T-cell (primary cell): ENCODE measurements at places on chromosomes 7 and 10.
A peak's percentile ranks its signal among the peaks of the same experiment; 100 is the strongest.

- no peak for DNase-seq
Observed at GRCh38 chr7:135486261-135486920, 23.5 kb downstream of the CNOT4 start.

DNA sequence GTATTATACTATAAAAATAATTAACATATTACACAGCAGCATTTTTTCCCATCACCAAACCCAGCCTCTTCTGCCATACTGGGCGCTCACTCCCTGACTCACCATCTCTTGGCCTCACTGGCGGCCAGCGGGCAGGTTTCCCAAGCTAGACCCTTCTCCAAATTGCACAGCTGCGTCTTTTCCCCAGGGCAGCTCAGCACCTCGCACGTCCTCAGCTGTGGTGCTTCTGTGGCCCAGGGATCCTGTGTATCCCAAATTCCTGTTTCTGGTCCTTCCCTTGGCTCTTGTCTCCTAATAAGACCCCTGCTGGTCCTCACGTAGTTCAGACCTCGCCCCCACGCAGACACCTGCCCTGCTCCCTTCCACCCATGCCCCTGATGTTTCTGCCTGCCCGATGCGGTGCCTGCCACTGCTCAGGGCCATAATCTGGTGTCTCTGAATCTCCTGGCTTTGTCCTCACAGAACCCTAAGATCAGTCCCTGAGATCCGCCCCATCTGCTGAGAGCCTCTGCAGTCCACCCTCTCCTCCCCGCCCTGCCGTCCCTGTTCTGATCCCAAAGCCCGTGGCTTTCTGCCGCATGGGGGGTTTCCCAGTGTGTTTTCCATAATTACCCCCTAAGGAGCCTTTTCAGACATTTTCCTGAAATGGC, 290.1 kb downstream of the TCERG1L start:
- DNase-seq = no peak

GRCh38 chr10:76970711-76971519, 666.7 kb downstream of the KCNMA1 start:
- DNase-seq = no peak

DNA sequence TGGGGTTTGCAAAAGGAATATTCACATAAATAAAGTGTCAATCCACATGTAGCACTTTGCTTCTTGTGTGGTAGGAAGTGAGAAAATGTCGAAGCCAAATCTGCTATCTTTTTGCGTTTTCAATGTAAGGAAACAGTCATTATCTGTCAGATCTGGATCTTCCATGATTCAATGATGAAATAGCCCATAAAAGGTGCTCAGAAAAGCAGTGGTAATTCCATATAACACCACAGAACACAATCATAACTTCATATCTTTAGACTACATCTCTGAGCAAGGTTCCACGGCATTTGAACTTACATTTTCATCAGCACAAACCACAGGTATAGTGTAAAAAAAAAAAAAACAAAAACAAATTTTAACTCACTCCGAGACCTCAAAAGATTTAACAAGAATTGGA, 39.9 kb upstream of the EGR2 start:
- no peak for DNase-seq

DNA sequence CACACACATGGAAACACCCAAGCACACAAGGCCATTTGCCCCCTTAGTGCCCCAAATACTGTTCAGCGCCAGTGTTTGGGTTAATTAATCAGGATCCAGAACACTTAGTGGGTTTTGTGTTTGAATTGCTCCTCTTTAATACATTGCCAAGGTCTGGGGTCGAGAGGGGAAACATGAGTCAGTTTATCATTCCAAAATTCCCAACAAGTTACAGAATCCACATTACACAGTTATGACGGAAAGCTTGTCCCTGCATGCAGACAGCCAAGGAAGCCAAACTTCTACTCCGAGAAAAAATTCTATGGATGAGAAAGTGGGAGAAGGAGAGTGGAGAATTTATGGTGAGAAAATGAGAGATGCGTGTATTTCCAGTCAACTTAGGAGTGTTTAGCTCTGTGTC, 189.0 kb downstream of the NPSR1 start:
- no peak for DNase-seq

DNA sequence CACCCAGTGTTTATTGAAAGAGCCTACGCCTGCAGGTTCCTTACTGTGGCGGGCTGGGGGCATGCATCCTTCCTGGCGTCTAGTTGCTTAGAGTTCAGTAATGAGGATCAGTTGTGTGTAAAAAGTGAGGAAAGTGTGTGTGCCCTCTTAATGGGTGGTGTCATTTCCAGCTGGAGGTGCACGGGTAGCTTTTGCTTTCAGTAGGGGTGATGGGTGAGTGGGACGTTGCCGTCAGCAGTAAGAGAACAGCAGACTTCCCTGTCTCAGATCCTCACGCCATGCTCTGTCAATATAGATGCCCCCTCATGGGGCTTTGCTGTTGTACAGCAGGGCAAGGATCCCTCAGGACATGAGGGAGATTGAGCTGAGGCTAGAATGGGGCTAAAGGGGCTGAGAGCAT, 352.6 kb upstream of the GALNT17 start:
- no peak for DNase-seq

DNA sequence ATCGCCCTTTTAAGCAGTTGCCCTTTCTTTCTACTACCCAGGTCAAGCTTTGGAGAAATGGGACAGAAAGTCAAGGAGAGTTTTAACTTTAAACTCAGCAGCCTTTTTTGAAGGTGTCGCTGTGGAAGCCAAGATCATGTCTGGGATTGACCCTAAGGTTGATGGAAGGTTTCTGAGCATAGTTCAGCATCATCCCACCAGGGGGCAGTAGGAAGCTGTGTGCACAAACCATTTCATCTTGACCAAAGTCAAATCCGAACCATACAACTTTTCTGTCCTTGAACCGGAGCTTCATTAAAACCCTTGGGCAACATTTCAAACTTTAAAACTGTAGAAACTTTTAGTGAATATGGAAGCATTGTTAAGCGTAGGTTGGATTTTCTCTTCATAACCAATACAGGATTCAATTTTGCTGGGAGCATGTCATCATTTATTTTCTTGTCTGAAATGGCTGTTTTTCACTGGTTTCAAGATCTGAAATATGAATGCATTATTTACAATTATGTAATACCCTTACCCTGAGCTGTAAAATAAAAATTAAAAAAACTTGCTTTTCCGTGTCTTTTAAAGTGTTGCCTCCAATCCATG, 214.4 kb upstream of the KIAA1217 start:
- no peak for DNase-seq

DNA sequence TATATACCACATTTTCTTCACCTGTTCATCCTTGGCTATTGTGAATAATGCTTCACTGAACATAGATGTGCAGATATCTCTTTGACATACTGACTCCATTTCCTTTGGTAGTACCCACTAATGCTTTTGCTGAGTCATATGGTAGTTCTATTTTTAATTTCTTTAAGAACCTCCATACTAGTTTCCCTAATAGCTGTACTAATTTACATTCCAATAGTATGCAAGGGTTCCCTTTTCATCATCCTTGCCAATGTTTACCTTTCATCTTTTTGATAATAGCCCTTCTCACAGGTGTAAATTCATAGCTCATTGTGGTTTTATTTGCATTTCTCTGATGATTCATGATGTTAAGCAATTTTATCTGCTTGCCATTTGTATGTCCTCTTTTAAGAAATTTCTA, 159.9 kb downstream of the CALCR start:
- DNase-seq = no peak

DNA sequence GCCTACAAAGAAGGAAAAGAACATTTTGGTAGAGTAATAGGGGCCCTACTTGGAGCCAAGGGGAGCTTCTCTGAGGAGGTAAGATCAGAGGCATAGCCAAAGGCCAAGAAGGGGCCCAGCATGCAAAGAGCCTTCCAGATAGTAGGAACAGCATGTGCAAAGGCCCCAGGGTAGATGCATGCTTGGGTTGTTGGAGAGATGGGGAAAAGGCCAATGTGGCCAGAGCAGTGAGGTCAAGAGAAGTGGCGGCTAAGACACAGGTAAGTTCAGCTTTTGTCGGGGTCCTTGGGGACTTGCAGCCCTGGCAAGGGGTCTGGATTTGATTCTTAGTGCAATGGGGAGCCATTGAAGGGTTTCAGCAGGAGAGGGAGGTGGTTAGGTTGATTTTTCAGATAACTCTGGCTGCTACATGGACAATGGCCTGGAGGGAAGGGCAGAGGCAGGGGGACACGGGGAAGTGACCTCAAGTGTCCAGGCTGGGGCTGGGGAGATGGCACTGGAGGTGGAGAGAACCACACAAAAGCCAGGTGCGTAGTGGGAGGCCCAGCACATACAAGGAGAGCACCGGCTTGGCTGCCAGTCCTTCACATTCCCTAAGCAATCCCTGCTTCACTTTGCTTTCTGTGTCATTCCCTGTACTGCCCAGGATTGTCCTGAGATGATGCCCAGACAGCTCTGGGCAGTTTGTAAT, 16.5 kb downstream of the GRID1 start:
- DNase-seq = no peak

DNA sequence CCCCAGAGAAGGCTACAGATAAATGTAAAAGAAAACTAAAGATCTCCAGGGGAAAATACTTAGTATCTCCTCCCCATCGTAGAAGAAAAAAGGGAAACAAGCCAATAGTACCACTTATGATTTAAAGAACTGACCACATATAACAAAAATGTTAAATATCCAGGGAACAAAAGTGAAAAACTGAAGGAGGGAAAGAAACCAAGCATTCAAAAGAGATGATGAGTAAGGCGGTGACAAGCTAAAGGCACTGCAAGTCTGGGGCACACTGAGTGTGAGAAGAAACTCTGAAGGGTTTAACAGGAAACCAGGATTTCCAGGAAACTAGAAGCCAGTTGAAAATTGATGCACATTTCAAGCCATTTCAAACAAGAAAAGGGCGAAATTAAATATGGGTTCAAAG, 226.3 kb downstream of the AHR start:
- DNase-seq = no peak

GRCh38 chr7:153385502-153385901, 626.0 kb downstream of the ACTR3B start:
- no peak for DNase-seq

GRCh38 chr10:32139223-32140073, 83.2 kb upstream of the KIF5B start:
- DNase-seq = no peak

DNA sequence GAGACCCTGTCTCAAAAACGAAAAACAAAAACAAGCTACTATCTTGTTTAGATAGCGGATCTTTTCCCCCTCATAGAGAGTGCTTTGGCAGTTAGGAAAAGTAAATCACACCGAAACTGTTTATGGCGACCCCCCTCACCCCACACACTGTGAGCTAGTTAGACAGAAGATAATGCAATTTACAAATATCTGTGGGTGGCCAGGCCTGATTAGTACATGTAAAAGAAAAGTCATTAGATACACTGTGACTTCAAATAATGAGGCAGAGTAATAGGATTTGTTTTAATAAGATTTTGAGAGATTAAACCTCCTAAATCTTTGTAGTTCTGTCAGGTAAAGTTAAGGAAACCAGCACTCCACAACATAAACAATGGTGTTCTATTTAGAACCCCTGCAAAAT, 121.1 kb downstream of the ST7 start:
- DNase-seq = no peak

- no peak for DNase-seq
Observed at GRCh38 chr10:23918090-23918723, 290.7 kb upstream of the KIAA1217 start.

DNA sequence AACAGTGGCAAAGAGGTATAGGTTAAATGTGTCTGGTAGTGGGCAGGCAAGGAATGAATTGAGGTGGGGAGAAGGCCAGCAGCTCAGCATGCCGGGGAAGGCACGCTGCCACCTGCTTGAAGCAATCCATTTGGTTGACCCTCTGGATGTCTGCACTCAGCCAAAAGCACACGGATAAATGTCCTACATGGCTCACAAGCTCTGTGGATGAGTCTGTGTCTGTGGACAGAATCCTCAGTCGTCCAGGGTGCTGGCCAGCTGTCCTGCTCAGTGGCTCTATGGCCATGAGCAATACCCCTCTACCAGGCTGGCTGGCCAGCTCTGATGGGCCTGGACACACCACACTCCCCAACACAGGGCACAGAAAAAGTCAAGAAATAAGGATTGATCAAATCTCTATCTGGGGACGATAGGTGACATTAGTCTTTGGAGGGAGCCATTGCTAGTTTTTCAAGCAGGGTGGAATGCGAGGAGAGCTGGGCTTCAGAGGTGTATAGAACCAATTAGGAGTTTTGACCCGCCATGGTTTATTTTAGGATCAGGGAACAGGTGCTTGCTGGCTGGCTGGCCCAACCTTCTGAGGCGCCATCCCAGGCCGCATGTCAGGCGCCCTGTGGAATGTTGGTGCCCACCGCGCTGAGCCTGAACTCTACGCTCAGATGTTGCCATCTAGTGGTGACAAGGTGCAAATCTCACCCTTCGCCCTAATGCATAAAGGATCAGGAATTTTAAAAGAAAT, 493.4 kb downstream of the TNS3 start:
- no peak for DNase-seq

GRCh38 chr10:14259696-14260566, 70.8 kb downstream of the FRMD4A start:
- DNase-seq = no peak

GRCh38 chr7:3370068-3370830, 69.2 kb downstream of the SDK1 start:
- no peak for DNase-seq

GRCh38 chr7:2937701-2938513, 93.8 kb upstream of the GNA12 start:
- peak; percentile 0 for DNase-seq

- DNase-seq = no peak
Observed at GRCh38 chr7:19552576-19552975, 156.3 kb downstream of the POLR1F start.

- DNase-seq = no peak
Observed at GRCh38 chr7:90629297-90629918, 33.3 kb downstream of the CDK14 start.

DNA sequence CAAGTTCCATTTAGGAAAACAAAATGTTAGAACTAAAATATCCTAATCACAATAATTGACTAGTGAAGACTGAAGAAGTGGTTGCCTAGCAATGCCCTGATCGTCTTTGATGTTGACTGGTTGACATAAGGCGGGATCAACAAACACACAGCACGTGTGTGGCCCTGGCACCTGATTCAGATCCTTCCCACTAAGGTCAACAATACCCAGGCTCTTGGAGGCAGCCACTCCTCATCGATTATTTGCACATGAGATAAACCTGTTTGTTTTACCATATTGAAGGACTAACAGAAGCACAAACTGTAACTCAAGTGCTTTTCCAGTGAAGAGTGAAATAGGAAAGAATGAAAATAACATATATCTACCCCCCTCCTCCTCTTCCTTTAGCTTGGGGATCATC, 15.6 kb downstream of the FANK1 start:
- no peak for DNase-seq
